ENCODE measurements at places on chromosomes 7 and 10.

- no peak for DNase-seq
Measured at GRCh38 chr7:38171623-38172391, 6.2 kb upstream of the STARD3NL start.

- DNase-seq: no peak
Measured at GRCh38 chr10:99843310-99843709, 60.9 kb downstream of the ABCC2 start.

DNA sequence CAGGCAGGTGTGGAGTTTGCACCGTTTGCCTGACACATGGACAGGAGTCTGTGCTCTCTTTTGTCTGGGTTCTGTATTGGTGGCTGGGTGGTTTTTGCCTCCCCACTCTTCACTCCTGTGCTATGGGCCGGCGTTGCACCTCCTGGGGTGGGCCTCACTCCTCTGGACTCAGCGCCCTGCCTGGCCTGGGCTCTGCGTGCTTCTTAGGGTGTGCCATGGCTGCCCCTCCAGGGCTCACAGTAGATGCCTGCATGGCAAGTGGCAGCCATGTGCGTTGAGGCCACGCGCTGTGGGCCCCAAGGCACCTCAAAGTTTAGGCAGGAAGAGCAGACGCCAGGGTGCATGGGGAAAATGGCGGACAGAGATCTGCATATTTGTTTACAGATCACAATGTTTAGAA, 319.8 kb downstream of the ADARB2 start:
- DNase-seq: no peak

DNA sequence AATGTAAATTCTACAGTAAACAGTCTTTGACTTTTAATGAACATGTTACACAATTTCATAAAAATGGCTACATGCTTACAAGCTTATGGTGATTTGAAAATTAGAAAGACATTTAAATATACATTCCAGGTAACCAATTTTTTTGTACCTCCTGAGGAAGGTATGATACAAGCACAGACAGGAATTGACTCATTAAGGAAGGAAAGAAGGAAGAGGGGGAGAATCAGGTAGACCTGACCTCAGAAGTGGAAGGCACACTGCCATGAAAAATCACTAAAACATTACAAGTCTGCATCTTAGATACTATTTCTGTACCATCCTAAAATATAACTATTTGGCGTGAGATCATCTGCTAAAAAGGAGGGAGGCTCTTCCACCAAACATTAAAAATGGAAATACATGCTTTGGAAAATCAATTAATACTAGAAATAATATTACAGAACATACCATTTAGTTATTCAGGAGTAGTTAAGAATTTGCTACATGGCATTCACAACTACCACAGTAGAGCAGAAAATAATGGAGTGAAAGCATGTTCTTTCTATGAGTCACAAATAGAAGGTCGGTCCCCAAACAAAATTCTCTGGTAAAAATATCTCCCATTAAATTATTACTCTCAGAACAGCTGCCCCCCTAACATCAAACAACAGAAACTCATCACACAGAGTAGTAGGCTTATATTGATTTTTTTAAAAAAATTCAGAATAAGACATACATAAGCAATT, 15.2 kb downstream of the RAB11FIP2 start:
- DNase-seq: no peak

DNA sequence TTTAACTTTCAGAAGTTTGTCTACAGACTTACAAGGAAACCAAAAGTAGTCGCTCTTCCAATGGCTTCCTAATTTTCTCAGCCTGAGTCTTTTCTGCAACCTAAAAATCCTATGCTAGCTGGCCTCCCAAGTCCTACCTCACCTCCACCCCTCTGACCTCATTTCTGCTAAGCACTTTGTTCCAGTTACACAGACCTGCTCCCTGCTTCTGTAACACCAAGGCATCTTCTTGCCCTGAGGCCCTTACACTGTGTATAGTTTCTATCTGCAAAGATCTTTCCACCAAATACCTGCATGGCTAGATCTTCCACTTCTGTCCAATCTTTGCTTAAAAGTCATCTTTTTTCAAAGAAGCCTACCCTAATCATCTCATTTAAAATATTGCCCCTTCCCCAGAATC, 1.9 kb upstream of the SNX13 start:
- no peak for DNase-seq

DNA sequence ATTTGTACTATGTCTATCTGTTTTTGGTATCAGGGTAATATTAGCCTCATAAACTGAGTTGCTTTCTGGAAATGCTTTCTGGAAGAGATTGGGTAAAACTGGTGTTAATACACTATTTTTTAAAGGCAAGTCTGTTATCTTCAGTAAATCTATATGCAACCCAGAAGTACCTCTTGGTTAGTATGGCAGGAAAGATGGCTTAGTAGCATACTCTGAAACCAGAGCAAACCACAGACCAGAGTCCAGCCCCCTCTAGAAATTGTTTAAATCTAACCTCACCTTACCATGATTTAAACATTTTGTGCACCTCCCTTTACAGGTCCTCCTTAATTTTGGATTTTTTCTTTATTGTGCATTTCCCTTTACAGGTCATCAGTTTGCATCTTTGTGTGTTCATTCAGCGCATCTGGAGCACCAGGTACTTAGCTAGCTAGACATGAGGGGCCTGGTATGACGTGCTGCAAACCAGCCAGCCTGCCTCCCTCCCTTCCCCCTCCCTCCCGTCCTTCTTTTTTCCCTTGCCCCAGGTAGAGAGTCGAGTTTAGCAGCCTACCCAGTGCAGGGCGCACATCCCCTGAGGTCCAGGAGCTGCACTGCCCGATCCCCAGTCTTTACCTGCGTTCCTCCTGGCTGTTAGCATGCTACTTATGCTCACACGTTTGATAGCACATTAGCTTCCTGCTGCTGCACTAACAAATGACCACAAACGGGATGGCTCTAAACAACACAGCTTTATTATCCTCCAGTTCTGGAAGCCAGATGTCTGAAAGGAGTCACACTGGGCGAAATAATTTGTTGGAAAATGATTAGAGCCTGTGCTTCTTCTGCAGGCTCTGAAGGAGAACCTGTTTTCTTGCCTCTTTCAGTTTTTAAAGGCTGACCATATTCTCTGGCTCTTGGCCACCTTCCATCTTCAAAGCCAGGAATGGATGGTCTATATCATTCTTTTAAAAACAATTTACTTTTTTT, 299.9 kb upstream of the HABP2 start:
- no peak for DNase-seq

GRCh38 chr10:43712821-43713584, 64.3 kb upstream of the ZNF32 start:
- DNase-seq: no peak

DNA sequence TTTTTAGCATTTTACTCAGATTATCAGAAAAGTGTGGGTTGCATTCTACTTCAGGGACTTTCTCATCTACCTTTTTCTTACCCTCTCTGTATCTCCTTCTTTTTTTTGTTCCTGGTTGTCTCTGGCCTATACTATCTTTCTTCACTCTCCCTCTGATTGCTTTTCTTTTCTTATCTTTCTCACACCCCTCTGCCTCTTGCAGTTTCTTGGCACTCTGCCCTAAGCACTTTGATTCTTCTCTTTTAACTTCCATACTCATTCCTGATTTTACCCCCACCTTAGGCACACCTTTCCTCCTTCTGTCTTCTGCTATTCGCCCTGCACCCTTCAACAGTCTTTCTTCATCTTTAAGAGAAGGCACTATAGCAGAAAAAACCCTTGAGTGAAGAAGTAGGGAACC, 92.8 kb upstream of the HPS1 start:
- DNase-seq: no peak
